ENCODE measurements at places on chromosomes 7 and 10.
A peak's percentile ranks its signal among the peaks of the same experiment; 100 is the strongest.

DNA sequence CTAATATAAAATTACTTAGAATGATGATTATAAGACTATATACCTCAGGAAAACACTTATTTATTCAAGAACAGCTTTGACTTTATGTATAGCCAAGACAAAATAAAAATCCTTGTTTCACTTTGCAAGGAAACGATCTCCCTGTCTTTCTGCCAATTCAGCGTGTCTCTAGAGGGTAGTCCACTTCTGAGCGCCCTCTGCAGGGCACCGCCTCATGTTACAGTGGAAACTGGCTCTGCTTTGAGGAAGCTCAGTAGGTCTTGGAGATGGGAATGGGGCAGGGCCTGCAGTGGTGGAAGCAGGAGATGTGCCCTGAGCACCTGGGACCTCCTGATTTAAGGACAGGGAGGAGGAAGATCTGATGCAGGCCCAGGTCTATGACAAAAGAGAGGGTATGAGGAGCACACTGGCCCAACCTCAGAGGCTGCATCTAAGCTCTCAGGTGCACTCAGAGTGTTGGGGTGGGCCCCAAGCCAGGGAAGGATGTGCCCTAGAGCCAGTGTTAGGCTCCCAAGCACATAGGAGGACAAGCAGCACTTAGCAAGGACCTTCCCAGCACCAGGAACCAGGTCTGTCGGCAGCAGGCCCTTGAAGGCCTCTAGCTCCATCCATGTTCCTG is 481.0 kb downstream of the TNS3 start:
- DNase-seq: peak; percentile 20

DNA sequence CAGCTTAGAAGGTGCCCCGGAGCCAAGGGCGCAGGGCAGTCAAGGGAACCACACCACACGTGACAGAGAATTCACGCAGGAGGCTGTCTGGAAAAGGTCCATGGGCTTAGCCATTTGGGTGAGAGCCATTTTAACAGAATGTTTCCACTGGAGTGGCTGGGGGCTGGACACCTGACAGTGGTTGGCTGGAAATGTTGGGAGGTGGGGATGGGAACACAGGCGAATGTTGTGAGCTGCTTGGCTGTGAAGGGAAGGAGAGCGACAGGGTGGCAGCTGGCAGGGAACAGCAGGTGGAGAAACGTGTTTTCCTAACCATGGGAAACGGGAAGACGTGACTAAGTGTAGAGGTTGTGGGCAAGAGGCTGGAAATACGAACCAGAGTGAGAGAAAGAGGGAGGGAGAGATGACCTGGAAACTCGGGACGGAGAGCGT is 100.5 kb upstream of the ZNF32 start:
- DNase-seq: no peak

DNA sequence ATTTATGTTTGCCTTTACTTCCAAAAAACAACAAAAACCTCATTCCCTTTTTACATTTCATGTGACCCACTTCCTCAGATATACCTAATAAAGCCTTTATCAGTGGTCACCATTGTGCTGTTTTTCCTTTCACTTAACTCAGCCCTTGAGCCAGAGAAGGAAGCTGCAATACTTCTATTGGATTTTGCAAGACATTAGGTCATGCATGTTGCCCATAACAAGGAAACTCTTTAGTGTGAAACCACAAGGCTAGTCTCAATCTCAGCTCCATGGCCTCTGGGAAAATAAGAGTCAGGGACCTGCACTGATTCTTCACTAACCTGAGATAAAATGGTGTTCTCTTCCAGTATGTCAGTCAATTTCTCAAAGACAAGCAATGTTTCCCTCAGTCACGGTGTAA is 27.8 kb downstream of the STEAP4 start:
- no peak for DNase-seq

DNA sequence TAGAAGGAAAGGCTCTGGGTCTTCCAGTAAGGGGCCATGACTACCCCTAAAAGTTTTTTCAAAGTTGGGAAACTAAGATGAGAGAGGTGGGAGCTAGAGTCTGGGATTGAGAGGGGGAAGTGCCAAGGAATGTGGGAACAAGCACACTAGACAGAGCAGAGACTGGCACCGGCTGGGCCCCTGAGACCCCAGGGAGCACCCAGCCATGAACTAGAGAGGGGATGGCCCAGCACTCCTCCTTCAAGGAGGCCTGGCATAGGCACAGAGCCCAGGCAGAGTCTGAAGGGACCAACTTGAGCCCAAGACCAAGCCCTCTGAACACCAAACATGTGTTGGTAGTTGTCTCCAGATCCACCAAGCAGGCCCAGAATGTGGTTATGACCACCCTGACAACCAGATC is 119.0 kb downstream of the GRID1 start:
- no peak for DNase-seq

GRCh38 chr7:50292763-50293162 is 11.8 kb upstream of the IKZF1 start:
- DNase-seq: no peak

- DNase-seq: no peak
Measured at GRCh38 chr10:82866424-82867020, 991.5 kb downstream of the NRG3 start.

DNA sequence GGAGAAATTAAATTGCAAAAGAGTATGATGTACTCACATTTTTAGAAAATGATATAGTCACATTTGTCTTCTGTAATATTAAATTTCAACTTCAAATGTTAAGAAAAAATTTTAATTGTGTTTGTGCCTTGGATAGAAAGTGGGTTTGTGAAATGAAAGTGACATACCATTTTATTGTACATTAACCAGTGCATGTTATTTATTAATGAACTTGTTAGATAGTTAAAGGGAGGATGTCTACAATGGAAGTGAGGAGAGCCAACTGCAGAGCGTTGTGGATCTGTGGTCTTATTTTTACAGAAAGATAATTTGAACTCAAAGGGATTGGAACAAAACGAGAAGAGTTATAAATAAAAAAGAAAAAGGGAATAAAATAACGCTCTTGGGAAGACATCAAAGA is 291.7 kb downstream of the ARL4A start:
- DNase-seq: no peak

GRCh38 chr10:129771024-129771423 is 193.1 kb downstream of the EBF3 start:
- DNase-seq: no peak

GRCh38 chr10:387909-388660 is 252.8 kb downstream of the ZMYND11 start:
- DNase-seq: no peak

DNA sequence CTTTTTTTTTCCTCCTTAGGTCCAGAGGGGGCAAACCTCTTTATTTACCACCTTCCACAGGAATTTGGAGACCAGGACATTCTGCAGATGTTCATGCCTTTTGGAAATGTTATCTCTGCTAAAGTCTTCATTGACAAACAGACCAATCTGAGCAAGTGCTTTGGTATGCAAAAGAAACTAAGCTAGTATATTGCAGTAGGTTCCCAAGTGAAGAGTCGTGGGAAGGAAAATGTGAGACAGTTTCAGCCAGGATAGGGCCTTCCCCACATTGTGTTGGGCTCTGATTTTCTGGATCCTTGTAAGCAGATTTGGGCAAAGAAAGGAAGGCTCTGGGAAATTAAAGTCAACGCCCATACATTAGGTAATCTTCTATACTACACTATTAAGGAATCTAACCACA is 285.6 kb downstream of the USP6NL start:
- DNase-seq: no peak

GRCh38 chr7:28685644-28686417 is 272.3 kb downstream of the TRIL start:
- peak; percentile 19 for DNase-seq

- no peak for DNase-seq
Measured at GRCh38 chr10:91691981-91692380, 59.1 kb upstream of the PPP1R3C start.

DNA sequence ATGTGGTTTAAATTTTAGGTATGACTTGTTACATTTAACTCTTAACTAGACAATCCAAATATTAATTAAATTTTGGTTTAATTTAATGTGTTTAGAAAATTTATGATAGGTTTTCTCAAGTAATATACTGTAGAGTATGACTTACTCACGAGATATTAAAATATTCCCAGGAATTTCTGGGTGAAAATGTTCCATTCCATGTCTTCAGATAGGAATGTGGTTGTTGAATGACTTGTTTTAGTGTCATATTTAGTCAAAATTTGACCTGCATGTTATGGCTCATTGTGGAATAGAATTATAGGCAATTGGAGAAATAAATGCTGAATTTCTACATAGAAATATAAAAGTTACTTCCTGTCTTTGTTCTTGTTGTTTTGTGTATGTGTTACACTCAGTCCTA is 46.7 kb downstream of the SHOC2 start:
- DNase-seq: no peak

GRCh38 chr7:94511718-94512117 is 2.1 kb downstream of the CASD1 start:
- DNase-seq: no peak

GRCh38 chr7:32591938-32592337 is 96.6 kb downstream of the AVL9 start:
- DNase-seq: no peak

DNA sequence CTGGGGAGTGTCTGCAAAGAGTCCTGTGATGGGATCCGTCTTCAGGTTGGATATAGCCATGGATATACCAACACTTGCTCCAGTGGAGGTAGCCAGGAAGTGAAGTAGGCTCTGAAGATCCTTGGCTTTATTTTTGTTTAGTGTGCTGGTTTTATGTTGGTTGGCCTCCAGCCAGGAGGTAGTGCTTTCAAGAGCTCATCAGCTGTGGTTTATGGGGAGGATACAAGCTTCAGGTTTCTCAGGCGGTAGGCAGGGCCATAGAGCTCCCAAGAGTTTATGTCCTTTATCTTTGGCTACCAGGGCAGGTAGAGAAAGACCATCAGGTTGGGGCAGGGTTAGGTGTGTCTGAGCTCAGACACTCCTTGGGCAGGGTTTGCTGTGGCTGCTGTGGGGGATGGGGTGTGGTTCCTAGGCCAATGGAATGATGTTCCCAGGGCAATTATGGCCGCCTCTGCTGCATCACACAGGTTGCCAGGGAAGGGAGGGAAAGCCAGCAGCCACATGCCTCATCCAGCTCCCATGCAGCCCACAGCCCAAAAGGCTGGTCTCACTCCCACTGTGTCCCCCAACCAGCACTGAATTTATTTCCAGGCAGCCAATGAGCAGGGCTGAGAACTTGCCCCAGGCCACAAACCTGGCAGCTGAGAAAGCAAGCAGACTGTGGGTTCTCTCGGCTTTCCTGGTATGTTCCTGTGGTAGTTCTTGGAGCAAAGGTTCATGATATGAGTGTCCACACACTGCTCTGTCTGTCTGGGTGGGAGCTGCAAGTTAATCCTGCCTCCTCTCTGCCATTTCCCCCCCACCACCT is 67.0 kb upstream of the PRLHR start:
- no peak for DNase-seq

GRCh38 chr7:134431815-134432214 is 27.1 kb downstream of the AKR1B1 start:
- no peak for DNase-seq

DNA sequence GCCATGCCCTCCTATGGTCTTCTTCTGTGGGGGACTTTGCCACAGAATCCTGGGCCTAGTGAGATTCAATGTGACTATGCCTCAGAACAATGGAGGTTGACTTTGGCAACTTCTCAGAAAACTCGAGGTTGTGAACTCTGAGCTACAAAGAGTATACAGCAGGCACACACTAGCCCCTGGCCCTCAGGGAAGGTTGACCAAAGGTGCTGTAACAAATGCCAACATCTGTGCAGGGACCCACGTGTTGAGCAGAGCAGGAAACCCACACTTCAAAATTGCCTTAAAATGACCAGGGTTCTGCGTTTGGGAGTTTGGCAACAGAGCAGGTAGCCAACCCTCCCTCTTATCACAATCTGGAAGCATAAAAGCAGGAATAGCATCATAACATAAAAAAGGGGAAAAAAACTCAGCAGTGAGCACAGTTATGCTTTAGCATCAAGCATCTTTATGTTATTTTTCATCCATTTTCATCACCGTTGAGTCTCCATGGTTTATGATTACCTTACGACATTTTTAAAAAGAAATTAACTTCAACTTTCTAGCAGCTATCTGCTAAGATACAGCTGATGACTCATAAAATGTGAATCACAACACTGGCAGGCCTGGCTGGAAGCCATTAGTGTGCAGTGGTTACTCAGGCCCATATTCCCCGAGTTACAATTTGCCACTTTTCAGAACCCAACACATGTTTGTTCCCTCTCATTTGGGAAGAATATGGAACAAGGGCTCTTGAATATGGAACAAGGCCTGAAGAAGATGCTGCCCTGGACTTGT is 11.1 kb downstream of the PRLHR start:
- DNase-seq: no peak

GRCh38 chr7:141014125-141014523 is 628 bp downstream of the MRPS33 start:
- no peak for DNase-seq

DNA sequence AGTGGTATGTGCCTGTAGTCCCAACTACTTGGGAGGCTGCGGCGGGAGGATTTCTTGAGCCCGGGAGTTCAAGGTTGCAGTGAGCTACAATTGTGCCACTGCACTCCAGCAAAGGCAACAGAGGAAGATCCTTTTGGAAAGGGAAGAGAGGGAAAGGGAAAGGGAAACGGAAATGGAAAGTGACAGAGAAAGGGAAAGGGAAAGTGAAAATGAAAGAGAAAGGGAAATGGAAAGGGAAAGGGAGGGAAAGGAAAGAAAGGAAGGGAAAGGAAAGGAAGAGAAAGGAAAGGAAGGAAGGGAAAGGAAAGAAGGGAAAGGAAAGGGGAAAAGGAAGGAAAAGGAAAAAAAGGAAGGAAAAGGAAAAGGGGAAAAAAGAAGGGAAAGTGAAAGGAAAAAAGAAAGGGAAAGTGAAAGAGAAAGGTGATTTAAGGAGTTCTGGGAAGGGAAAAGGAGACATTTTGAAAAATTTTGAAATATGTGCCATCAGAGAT is 2.3 kb upstream of the ZC3HAV1 start:
- no peak for DNase-seq

DNA sequence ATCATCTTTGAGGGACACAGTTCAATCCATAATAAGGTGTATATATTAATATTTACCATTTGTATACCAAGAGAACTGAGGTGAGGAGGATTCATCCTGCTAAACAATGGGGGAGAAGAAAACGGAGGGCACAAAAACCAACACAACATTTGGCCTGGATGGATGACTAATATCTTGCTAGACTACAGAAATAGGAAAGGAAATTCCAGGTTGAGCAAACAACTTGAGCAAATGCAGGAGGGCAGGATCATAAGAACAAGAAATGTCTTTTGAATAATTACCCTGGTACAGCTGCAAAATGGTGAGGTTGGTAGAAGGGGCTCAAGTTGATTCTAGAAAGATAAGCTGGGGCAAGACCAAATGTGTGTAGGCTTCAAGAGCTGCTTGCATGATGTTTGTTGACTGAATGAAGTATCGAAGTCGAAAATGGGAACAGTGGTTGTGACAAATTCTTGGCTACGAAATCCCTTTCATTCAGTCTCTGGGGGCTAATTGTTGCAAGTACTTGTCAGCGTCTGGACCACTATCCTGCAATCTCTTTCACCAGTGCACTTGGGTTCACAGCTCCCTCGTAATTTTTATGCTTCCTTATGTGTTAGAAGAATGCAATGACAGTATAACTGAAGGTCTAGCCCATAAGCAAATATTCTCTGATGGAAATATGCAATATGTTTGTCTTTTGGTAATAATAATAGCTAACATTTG is 176.2 kb downstream of the PTEN start:
- DNase-seq: no peak
